ENCODE measurements at places on chromosomes 1 and 21.

DNA sequence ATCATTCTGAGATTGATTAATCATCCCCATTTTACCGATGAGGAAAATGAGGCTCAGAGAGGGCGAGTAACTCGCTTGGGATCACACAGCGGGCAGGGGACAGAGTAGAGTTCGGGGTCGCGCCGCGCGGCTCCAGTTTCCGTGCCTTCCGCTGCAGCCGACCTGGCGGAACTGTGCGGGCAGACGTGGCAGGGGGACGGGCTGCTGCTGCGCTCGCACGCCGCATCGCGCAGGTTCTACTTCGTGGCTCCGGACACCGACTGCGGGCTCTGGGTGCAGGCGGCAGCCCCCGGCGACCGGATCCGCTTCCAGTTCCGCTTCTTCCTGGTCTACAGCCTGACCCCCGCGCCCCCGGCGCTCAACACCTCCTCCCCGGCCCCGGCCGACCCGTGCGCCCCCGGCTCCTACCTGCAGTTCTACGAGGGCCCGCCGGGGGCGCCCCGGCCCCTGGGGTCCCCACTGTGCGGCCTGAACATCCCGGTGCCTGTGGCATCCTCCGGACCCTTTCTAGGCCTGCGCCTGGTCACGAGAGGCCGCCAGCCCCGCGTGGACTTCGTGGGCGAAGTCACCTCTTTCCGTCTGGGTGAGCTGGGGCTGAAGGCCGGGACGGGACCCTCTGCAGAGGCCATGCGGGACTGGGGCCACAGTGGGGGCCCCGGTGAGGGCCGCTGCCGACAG is 2.3 kb downstream of the LDLRAD2 start:
- no peak for DNase-seq

DNA sequence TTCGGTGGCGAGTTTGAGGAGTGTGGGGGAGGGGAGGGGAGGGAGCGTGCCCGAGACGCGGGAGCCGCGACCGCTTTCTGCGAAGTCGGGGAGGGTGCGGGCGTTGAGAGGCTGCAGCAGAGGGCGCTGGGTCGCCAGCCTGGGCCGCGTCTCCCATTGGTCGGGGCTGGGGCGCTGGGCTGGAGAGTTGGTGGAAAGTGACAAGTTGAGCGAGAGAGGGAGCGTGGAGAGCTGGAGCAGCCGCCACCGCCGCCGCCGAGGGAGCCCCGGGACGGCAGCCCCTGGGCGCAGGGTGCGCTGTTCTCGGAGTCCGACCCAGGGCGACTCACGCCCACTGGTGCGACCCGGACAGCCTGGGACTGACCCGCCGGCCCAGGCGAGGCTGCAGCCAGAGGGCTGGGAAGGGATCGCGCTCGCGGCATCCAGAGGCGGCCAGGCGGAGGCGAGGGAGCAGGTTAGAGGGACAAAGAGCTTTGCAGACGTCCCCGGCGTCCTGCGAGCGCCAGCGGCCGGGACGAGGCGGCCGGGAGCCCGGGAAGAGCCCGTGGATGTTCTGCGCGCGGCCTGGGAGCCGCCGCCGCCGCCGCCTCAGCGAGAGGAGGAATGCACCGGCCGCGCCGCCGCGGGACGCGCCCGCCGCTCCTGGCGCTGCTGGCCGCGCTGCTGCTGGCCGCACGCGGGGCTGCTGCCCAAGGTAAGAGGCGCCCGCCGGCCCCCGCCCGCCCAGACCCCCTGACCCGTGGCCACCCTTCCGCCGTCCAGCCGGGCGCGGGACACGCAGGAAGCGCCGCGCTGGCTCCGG is at the start of gene ROR1:
Gene ROR1, plus strand, starts transcription at position 203 of the 802 bp plus-strand sequence.
- DNase-seq: peak; percentile 77

GRCh38 chr1:42971841-42972291 is 13.2 kb upstream of the SLC2A1 start:
- no peak for DNase-seq

DNA sequence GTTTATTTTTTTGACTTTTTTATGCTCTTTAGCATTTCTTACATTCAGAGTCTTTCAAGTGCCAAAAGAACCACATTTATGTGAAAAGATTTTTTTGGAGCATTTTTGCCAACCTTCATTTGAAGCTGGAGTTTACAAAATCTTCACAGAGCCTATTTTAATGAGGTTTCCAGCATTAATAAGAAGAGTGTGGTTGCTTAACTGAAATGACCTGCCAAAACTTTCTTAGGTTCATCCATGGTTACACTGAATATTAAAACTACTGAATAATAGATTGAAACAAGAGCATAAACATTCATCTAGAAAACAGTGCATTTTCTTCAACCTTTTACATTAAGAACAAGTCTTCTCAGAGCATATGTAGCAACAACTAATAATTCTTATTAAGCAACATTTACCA is 672.3 kb upstream of the CXADR start:
- no peak for DNase-seq

DNA sequence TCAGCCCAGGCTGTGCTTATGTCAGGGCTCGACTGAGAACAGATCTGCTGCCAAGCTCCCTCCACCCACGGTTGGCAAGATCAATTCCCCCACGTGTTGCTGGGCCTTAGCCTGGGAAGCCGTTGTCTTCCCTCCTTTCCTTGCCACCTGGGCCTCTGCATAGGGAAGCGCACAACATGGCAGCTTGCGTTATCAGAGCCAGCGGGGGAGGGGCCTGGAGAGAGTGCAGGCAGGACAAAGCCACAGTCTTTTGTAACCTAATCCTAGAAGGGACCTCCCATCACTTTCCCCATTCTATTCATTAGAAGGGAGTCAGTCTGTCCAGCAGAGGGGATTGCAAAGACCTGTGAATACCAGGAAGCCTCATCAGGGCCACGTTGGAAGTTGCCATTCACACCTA is 17.0 kb upstream of the IGSF21 start:
- no peak for DNase-seq

- DNase-seq: no peak
Measured at GRCh38 chr1:173099166-173099565, 48.4 kb upstream of the TNFSF18 start.

- no peak for DNase-seq
Measured at GRCh38 chr1:10866321-10867093, 70.1 kb upstream of the CASZ1 start.

GRCh38 chr1:76170084-76170483 is 95.5 kb downstream of the ST6GALNAC3 start:
- no peak for DNase-seq

DNA sequence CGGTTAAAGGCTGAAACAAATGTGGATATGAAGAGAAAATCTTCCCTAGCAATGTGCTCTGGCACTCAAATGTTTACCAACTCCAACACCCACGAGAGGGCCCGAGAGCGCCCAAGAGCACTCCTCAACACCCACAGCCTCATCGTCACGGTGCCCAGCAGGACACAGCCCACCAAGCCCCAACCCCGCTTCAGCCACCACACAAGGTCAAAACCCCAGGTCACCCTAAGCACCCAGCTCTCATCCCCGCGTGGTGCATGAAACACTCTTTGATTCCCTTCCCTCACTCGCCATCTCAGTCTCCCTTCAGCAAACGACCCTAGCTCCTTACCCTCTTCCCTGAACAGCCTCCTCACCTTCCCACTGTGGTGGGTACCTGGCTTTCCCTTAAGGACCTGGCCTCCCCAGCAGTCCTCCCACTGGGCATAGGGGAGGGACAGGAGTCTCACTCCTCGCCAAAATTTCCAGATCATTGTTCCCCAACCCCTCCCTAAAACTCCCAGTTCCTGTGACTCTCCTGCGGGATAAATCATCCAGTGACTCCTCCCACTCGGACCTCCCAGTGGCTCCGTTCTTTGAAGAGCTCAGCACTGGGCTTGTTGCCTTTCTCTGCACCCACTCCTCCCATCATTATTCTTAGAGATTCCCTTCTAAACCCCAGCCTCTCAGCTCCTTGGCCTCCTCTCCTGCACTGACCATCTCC is 170.4 kb upstream of the SYT6 start:
- DNase-seq: no peak

GRCh38 chr1:27539901-27540861 is 50.2 kb upstream of the WASF2 start:
- DNase-seq: no peak

DNA sequence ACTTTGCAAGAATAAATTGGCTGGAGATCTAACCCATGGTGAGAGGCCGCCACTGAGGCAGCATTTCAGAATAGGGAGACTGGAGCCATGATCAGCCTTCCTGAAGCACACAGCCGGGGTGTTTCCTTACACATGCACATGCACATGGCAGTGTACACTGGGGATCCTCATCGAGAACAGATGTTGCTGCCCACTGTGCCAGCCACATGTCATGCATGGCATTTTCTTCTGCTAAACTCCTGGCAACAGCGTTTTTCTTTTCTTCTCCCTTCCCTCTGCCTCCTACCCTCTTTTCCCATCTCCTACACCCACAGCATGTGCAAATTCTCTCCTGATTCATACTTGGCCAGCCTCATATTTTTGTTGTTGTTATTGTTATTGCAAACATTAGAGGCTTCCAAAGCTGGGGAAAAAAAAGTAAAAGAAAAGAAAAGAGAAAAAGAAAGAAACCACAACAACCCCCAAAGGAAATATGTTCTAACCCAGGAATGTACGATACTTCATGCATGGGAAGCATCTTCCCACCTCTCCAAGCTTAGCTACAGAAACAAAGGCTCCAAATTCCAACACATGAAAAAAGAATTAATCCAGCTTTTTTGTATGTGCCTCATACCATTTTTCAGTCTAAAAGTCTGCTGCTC is 344.0 kb downstream of the ASTN1 start:
- DNase-seq: no peak

GRCh38 chr1:10101929-10102328 is 69.2 kb downstream of the UBE4B start:
- DNase-seq: no peak

DNA sequence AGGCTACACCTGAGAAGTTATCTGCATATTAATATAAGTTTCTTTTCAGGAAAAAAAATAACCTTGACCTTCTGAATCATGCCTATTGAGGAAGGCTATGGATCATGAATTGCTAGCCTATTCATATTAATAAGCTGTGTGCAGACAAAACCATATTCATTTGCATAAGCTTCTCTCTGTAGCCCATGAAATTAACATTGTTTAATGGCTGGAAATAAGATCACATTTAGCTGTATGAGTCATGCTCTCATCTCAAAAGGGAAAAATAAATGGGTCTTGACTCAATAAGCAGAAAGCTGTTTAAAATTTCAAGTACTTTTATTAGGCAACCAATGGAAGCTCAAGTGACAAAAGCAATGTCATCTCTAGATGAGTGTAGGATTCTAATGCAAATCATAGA is 330.0 kb upstream of the DEPDC1 start:
- no peak for DNase-seq

DNA sequence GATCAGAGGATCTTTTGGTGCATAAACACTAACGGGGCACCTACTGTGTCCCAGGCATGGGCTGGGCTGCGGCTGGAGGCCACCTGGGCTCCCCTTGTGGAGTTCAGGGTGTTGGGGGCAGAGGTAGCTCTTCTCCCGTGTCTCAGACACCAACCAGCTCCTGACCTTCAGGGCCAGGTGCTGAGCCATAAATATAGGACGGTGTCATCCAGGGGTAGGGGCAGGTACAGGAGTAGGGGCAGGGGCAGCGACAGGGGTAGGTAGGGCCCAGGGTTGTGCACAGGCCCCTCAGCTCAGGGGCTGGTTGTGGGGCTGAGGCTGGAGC is 18.0 kb upstream of the LRRC3 start:
- DNase-seq: no peak

GRCh38 chr1:198167436-198167934 is 10.7 kb downstream of the NEK7 start:
- DNase-seq: no peak

- no peak for DNase-seq
Measured at GRCh38 chr1:165793951-165794350, 25.3 kb upstream of the TMCO1 start.

DNA sequence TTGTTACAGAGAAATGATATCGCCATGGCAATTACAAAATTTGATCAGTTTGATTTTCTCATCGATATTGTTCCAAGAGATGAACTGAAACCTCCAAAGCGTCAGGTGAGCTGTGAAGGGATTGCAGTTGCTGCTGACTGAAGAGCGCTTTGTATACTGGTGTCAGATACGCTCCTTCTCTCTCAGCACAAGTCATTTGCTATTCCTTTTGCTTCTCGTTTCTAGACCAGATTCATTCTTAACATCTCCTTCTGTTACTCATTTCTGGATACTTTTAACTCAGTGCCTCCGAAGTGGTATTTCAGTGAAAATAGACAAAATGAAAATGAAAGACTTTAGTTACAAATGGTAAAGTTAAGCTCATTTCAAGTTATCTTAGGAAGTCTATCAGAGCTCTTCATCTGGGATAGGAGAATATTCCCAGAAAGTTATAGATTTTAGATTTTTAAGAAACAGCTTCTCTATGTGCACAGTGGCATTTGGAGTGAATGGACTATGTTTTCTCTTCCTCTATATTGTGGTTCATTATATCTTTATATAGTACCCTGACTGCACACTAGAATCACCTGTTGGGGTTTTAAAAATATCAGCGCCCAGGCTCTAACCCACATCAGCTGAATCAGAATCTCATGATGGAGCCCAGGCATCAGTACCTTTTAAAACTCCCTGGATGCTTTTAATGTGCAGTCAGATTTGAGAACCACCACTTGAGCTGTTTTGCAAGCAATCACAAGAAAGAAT is 30.3 kb upstream of the KCNQ4 start:
- DNase-seq: no peak

All from NCI-H774 (cell line).